Occipital lobe (tissue), 3 donors: ENCODE measurements at places on chromosomes 2 and 18. TPM values are rescaled to one million over a fixed set of nuclear protein-coding genes. Genes with fewer than 3 reads are reported as not detected.

DNA sequence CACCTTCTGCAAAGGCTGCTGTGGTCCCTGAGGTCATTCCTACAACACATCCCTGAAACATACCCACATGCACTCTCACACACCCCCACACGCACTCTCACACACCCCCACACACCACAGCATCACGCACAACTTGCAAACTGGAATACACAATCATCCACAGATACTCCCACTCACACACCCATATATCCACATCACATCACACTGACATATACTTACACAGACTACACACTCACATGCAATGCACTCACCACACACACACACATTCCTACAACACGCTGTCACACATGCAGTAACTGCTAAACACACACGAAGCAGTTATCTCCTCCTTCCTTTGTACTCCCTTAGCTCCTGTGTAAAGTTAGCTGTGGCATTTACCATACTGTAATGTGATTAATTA, 57.1 kb upstream of the PKDCC start:
- no peak for DNase-seq

GRCh38 chr2:219286436-219287115, 7.4 kb downstream of the DNAJB2 start:
- DNase-seq: peak; percentile 27

PJVK gene
- total RNA-seq: 5.0 TPM

AMER3 gene
- total RNA-seq: 32.8 TPM

TMEM247 gene
- total RNA-seq: not detected

- DNase-seq: no peak
Observed at GRCh38 chr2:119484834-119485233, 39.4 kb downstream of the SCTR start.
